ENCODE measurements at places on chromosomes 12 and 14.

DNA sequence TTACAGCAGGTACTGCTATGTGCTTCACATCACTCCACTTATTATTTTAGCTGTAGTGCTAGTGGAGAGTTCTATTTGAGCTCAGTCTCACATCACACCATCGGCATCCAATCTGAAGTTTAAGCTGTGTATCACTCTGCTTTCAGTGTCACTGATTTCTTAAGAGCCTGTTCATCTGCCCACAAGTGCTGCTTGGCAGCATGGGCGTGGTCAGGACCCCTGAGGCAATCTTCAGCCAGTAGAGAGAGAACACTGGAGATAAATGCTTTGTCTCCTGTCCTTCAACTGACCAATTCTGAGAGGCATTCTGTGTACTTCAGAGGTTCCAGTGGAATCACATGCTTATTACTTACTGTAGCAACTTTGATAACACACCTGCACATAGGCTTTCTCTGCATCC is 728.8 kb downstream of the RPS29 start:
- no peak for DNase-seq

- DNase-seq: no peak
Observed at GRCh38 chr14:105577314-105577861, 51.0 kb downstream of the TMEM121 start.

DNA sequence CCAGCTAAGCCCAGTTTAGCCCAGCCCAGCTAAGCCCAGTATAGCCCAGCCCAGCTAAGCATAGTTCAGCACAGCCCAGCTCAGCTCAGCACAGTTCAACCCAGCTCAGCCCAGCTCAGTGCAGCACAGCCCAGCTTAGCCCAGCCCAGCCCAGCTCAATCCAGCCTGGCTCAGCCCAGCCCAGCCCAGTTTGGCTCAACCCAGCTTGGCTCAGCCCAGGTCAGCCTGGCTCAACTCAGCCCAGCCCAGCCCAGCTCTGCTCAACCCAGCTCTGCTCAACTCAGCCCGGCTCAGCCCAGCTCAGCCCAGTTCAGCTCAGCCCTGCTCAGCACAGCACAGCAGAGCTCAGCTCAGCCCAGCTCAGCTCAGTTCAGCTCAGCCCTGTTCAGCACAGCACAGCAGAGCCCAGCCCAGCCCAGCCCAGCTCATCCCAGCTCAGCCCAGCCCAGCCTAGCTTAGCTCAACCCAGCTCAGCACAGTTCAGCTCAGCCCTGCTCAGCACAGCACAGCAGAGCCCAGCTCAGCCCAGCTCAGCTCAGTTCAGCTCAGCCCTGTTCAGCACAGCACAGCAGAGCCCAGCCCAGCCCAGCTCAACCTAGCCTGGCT is 330.9 kb downstream of the TMEM121 start:
- DNase-seq: no peak

GRCh38 chr12:41108032-41108431 is 80.1 kb upstream of the PDZRN4 start:
- DNase-seq: no peak
